ENCODE measurements at places on chromosomes 2 and 18.

DNA sequence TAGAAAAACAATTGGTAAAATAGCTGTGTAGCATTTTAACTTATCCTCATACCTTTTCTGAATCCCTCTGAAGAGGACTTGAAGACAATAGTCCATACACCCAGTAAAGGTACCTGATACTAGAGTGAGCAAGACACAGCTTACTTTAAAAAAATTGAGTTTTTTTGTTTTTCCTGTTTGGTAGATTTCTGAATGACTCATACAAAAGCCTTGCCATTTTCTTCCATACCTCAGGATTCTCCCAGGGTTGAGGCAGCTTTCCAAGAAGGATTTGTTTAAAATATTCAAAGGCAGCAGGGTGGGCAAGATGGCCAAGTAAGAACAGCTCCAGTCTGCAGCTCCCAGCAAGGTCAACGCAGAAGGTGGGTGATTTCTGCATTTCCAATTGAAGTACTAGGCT lies 551.0 kb upstream of the LRATD1 start:
- DNase-seq: no peak

GRCh38 chr18:21896732-21897336 lies 156.2 kb downstream of the MIB1 start:
- no peak for DNase-seq

DNA sequence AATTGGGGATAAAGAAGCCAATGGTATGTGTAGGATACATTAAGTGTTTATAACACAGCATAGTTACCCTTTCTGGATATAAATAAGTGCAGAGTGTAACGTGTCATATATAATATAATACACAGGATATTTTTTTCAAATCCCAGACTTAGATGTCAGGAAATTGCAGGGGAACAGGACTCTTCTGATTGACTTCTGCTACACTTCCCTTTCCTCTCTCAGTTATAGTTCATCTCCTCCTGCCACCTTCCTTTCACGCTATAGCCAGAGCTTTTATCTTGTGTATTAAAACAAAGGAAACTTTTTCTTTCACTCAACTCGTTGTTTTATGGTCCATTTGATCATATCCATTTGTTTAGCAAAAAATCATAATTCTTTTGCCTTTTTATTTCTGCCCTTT lies 158.0 kb upstream of the RASGRP3 start:
- DNase-seq: no peak

GRCh38 chr2:120820953-120821279 lies 85.2 kb downstream of the GLI2 start:
- DNase-seq: no peak

DNA sequence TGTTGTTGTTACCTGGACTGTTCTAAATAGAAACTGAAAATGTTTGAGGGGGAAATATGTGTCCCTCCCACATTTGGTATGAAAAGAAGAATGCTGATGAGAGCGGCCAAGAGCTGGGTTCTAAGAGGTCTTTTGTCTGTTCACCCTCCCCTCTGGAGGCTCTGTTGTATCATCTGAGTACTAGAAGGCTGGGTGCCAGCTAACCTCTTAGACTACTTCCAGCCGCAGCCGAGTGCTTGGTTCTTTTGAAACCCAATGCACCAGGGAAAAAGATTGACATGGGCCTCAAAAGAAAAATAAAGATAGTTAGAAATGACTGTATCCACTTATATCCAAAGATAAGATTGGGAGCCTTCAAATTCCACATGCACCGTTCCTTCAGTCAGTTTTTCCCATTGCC lies 255.9 kb downstream of the TXNL1 start:
- DNase-seq: no peak

- DNase-seq: peak; percentile 84
Measured at GRCh38 chr2:230974096-230974913, 21.6 kb upstream of the SPATA3 start.

DNA sequence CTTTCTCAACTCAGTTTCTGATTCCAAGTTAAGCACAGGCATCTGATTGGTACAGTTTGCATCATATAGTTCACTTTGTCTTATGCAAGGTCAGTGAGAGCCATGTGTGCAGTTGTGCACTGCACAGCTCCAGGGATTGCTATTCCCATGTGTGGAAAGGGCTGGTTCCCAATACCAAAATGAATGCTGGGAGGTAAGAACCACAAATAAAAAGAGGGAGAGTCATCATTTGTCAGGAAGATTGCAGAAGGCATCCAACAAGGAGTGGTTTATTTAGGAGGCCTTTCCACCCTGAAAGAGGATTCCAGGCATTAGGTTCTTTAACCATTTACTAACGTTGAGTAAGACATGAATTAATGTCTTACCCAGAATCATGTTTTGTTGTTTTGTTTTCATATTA lies 141.2 kb upstream of the ST6GAL2 start:
- no peak for DNase-seq

DNA sequence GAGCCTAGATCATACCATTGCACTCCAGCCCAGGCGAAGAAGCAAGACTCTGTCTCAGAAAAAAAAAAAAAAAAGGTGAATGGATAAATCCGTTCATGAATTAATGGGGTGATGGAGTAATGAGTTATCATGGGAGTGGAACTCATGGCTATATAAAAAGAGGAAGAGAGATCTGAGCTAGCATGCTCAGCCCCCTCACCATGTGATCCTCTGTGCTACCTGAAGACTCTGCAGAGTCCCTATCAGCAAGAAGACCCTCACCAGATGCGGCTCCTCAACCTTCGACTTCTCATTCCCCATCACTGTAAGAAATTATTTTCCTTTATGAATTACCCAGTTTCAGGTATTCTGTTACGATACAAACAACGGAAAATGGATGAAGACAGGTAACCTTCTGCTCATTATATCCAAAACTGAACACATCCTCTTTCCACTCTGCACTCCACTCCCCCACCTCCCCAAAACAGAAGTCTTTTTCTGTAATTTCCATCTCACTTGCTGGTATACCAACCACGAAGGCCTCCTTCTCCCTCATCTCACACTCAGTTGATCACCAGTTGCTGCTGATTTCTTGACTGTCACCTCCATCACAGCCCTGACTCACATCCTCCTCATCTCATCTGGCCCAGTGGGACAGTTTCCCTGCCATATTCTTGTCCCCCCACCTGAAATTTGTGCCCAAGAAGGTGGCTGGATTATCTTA lies 8.8 kb downstream of the RETREG2 start:
- no peak for DNase-seq

DNA sequence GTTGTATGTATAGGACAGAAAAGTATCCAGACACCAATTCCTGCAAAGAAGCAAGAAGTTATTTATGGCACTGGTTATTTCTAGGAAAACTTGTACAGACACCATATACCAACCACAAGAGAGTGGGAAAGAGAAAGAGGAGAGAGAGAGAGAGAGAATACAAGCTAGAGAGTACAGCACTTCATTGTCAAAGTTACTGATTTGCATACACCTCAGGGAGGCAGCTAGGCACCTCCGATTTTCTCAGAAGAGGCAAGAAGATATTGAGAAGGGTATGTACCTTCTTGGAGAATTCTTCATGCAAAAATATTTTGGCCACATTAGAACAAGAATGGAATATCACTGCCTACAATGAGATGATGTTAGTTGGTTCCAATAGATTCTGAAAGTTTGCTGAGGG lies 333.9 kb upstream of the PIK3C3 start:
- no peak for DNase-seq

DNA sequence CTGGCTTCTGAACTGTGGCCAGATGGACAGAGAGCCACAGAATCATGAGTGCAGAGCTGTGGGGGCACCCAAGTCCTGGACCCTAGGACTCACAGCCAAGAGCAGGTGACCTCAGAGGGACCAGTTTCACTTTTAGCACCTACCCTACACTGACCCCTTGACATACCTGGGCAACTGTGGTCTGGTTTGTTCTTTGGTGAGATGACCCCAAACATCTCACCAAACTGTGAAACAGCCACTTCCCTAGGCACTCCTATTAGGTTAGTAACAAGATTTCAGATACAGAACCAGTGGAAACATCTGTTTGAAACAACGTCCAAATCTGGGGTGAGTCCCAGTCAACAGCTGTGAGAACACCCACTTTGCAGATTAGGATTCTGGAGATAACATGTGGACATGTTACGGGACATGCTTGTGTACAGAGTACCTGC lies 1.9 kb upstream of the ZFP36L2 start:
- DNase-seq: no peak

DNA sequence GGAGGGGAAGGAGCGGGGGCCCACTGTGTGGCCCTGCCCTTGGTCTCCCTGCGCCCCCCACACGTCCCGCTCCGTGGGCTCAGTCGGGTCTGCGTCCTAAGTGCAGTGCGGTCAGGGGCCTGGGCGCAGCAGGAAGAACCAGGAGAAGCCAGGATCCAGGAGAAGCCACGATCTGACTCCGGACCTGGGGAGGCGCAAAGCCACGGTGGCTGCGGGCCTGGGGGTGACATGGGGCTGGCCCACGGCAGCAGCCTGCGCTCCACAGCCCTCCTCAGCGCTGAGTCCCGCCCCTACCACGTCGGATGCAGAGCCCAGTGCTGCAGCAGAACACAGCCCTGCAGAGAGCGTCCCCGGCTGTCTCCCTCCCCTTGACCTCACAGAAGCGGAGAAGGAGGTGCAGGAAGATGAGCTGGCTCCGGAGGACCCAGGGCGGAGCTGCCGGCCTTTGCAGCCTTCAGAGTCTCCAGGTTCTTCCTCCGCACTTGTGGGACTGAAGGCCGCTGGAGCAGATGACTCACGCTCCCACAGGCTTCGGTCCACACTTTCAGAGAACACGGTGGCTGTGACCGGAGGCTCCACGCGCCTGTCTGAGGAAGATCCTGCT lies 589.2 kb upstream of the SALL3 start:
- DNase-seq: no peak

DNA sequence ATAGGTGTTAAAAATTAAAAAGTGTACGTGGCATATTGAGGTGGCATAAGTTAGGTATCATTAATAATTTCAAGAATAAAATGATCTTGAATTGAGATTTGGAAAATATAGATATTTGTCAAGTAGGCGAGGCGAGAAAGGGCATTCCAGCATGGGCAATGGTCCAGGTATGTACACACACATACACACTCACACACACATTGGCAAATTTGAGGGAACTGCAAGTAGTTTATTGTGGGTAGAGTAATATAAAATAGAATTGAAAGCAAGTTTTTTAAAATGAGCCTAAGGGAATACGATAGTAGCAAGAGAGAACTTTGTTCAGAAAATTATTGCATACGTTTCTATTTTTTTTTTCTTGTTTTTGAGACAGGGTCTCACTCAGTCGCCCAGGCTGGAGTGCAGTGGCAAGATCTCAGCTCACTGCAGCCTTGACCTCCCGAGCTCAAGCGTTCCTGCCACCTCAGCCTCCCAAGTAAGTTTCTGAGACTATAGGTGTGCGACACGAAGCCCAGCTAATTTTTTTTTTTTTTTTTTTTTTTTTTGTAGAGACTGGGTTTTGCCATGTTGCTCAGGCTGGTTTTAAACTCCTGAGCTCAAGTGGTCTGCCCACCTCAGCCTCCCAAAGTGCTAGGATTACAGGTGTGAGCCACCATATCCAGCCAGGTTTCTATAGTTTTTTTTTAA lies 96.7 kb upstream of the SLC39A10 start:
- DNase-seq: no peak

GRCh38 chr2:143694335-143694734 lies 565.1 kb downstream of the ARHGAP15 start:
- DNase-seq: no peak

DNA sequence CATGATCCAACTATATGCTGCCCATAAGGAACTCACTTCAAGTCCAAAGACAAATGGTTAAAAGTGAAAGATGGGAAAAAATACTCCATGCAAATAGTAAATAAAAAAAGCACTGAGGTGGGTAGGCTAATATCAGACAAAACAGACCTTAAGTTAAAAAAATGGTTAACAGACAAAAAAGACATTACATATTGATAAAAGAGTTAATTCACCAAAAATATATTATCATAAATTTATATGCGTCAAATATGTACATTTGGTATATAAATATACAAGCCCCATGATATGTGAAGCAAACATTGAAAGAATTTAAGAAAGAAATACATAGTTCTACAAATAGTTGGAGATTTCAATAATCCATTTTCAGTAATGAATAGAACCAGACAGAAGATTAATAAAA lies 31.0 kb downstream of the ROCK1 start:
- no peak for DNase-seq

DNA sequence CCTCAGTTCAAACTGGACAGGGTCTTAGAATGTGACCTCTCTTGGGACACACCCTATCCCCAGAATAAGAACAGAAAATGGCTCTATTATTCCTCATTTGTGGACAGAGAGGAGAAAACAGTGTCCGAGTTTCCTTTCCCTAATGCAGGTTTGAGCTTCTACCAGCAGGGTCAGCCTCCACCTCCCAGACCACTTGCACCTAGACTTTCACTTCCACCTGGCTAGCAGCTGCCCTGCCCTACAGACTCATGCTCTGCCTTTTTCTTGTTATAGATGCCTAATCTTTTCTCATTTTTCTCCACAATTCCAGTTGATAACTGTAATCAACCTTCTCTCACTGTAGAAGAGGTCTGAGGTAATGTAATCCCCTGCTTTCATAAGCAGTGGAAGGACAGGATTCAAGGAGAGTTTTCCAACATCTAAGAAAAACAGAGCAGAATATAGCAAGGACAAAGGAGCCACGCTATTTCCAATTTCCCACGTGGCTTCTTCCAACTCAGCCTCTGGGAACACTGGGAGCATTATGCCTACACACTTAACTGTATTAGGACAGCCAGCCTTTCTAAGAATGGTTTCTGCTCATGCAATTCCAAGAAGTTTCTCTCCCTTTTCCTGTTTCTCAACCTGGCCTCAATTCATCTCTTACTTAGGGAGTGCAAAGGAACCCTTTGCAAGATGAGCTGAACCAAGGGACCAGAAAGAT lies 239.8 kb downstream of the BCL11A start:
- no peak for DNase-seq

GRCh38 chr18:3875961-3876360 lies 426.0 kb downstream of the TGIF1 start:
- DNase-seq: no peak

DNA sequence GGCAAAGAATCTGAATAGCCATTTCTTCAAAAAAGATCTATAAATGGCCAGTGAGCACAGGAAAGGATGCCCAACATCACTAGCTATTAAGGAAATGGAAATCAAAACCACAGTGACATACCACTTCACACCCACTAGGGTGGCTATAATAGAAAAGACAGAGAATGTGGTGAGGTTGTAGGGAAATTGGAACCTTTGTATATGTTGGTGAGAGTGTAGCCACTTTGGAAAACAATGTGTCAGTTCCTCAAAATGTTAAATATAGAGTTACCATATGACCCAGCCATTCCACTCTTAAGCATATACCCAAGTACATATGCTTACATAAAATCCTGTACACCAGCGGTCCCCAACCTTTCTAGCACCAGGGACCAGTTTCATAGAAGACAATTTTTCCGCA lies 152.8 kb downstream of the SMAD2 start:
- no peak for DNase-seq

GRCh38 chr2:157216286-157216965 lies 41.1 kb upstream of the GALNT5 start:
- no peak for DNase-seq

- no peak for DNase-seq
Measured at GRCh38 chr2:73827018-73827417, 1.7 kb upstream of the STAMBP start.
